Upper lobe of right lung (tissue), 1 donor: ENCODE measurements at places on chromosomes 12 and 14. TPM values are rescaled to one million over a fixed set of nuclear protein-coding genes. Genes with fewer than 3 reads are reported as not detected.

- DNase-seq: no peak
Measured at GRCh38 chr12:82857276-82857675, 170.6 kb downstream of the TMTC2 start.

DNA sequence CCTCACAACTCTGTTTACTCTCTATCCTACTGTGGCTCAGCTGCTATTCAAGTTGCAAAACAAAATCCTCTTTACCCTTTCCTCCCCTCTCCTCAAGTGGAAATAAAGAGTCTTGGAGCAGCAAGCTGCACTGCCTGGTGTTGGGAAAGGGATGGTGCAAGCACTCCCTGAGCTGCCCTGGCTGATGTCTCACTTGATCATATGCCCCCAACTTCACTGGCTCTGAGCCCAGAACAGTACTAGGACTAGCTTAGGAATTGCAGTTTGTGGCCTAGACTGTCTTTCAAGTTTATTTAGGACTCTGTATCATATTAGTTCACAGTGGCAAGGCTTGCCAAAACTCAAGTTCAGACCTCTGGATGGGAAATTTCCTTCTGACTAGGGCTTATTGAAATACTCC, 1683.8 kb upstream of the SEL1L start:
- no peak for DNase-seq

RHOJ gene
- total RNA-seq: 38.6 TPM

TUNAR gene
- total RNA-seq: not detected

- DNase-seq: no peak
Measured at GRCh38 chr12:26149968-26150500, 25.2 kb upstream of the BHLHE41 start.
